ENCODE measurements at places on chromosomes 4 and X. TPM values are rescaled to one million over a fixed set of nuclear protein-coding genes. Genes with fewer than 3 reads are reported as not detected.

DNA sequence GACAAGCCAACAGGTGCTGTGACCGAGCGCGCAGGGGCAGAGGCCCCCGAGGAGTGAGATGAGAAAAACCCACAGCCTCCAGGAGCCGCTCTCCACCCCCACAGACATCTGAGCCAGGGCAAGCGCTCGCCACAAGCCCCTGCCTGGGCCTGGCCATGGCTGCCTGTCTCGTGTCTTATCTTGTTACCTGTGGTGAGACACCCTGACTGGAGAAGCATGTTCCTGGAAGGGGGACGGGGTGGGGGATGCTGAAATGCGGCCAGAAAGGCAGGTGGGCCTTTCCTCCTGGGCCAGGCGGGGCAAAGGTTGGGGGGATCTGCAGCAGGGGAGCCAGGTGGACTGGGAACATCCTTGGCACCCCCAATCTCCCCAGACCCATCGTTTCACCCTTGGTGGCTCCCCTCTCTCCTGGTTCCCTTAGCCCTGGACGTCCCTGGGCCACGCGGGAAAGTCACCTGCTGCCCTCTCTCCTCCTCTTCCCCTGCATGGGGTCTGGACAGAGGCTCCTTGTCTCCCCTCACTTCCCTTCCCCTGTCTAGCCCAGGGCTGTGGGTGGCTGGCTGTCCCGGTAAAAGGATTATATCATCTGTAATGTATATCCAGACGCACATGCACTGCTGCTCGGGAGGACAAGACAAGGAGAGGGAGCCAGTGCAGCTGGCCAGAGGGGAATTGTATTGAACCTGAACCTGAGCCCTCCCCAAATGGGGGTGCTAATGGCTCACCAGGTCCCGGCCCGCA is 8.4 kb upstream of the DUSP9 start:
- DNase-seq: no peak

DNA sequence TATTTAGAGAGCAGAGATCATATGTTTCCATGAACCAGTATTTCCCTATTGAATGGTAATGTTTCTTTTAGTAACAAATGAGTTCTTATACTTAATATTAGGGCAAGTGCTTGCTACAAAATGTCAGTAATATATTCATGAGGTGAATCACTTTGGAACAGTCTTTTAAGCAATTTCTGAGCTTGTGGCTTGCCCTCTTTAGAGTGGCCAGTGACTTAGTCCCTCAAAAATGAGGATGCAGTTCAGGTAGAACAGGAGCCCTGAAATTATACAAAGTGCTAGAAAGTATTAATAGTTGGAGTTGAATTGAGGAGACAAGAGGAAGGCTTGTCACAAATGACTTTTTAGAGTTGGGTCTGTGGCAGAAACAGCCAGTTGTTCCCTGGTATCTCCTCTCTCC is 53.4 kb upstream of the PITX2 start:
- no peak for DNase-seq

DNA sequence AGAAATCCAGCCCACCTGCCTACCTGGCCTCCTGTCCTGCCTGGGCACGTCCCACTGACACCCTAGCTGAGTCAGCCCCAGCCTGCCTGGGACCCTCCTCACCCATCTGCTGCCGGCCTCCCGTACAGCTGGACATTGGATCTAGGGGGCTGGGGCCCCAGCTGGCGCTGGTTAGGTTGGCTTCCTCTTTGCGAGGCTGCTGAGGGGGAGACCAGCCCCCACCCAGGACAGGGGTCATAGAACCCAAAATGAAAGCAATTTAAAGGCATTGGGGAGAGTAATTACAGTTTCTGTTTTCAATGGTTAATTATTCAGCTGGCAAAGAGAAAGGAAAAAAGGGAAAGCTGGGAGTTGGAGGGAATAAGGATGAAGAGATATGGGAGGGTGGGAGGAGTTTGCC is 15.8 kb downstream of the EFNB1 start:
- no peak for DNase-seq

The CRLF2 gene
- 1.6 TPM for total RNA-seq

The SOX3 gene
- total RNA-seq: not detected

The GUCY1A1 gene
- total RNA-seq: 64.6 TPM
